ENCODE measurements at places on chromosomes 2 and 18. TPM values are rescaled to one million over a fixed set of nuclear protein-coding genes. Genes with fewer than 3 reads are reported as not detected.
A peak's percentile ranks its signal among the peaks of the same experiment; 100 is the strongest.

Gene C2orf74
- 8.8 TPM for total RNA-seq

Gene RASGRP3
- total RNA-seq, result 4.0 TPM

Gene IL1RN
- 0.31 TPM for total RNA-seq

Gene FAM117B
- total RNA-seq, result 17.1 TPM

Gene TTR
- total RNA-seq, result not detected

GRCh38 chr2:240579771-240580614 is 6.5 kb upstream of the CAPN10 start:
- peak; percentile 77 for DNase-seq

GRCh38 chr18:9173770-9174233 is 37.2 kb downstream of the ANKRD12 start:
- DNase-seq, result no peak

GRCh38 chr2:50613161-50613560 is 418.8 kb downstream of the NRXN1 start:
- no peak for DNase-seq

- DNase-seq, result no peak
These were observed 46.1 kb downstream of the CDK15 start for GRCh38 chr2:201852462-201852861.

GRCh38 chr2:197215748-197216360 is 94.7 kb downstream of the ANKRD44 start:
- no peak for DNase-seq

DNA sequence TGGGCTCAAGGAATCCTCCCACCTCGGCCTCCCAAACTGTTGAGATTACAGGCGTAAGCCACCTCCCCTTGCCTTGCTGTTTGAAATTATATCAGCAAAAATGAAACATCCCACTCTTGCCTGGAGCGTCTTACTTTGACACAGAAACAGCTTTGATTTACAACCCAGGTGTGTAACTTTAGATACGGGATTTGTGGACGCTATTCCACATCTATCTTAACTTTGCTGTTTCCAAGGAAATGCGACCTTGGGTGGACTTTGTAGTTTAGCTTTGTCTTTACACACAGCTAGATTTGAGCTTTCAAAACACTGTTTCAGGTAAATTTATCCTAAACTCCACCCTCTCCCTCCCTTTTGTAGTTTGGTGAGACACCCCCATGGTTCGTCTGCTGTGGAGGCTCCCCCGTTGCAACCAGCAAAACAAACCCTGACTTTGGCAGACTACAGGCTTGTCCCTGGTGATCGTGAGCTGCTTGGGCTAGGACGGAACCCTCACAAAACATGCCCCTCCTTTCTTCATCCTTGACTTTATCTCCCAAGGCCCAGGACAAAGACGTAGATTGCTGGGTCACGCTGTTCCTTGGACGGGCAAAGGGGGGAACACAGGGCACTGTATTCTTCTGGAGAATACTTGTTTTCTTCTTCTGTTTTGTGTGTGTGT is 5.5 kb upstream of the MSH6 start:
- no peak for DNase-seq

GRCh38 chr2:144166743-144167142 is 353.2 kb downstream of the ZEB2 start:
- no peak for DNase-seq

Measured in activated CD8-positive, alpha-beta T cell treated with anti-CD3 and anti-CD28 coated beads, Interleukin-2, amount 10 ng/mL, durations not matched to agents 7 days and 5 days (primary cell).